Right renal pelvis (tissue), 4 donors: ENCODE measurements at places on chromosomes 16 and 17.
A peak's percentile ranks its signal among the peaks of the same experiment; 100 is the strongest.

DNA sequence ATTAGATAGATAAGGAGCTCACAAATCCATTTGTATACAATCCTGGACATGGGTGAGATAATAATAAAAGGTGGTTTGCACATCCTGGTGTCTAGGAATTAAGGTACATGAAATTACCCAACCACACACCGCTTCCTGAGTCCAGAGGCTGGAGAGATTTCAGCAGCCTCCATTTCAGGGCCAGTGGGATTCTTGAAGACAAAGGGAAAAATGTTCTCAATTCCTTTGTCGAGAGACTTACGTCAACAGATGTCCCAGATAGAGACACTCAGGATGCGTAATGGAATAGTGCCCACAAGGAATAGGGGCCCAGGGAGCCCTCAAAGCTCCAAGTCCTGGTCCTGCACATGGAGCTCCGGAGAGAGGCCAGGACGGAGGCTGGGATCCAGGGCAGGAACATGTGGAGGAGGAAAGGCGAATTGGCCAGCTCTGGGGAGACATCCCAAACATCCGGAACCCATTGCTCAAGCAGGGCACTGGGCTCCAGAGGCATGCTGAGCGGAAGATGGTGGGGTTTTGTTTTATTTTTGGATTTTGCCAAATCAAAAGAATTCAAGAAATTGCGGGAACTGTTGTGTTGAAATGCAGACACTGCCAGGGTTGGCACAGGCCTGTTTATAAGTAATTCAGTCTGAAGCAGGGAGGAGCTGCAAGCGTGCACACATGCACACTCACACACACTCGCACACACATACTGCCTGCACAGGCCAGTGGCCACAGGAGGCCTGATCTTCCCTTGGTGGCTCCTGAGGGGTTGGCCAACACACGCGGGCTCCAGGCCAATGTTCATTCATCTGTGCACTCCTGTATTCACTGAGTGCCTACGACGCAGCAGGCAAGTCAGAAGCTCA is 97.2 kb downstream of the NOG start:
- DNase-seq, result no peak

GRCh38 chr16:4328046-4328781 is 12.3 kb downstream of the GLIS2 start:
- DNase-seq, result no peak

GRCh38 chr17:75783069-75783783 is 1.4 kb upstream of the UNK start:
- no peak for DNase-seq

- DNase-seq, result no peak
Measured at GRCh38 chr16:73713251-73713650, 583.4 kb upstream of the PSMD7 start.

- no peak for DNase-seq
Measured at GRCh38 chr16:88448461-88449266, 4.4 kb upstream of the ZFPM1 start.

DNA sequence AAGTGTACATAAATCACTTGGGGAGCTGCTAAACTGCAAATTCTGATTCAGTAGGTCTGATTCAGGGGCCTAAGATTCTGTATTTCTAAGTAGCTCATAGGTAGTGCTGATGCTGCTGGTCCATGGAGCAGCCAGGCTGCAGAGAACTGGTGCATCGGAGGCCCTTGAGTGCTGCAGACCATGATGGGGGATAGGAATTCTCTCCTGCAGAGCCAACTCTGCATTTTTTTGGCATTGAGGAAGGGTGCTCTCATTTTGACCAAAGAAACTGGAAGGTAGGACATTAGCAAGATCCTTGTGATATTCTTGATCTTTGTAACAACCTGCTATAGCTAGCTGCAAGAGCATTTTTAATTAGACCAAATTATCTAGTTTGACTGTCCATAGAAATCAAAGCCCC is 4.7 kb downstream of the HOXB2 start:
- no peak for DNase-seq

DNA sequence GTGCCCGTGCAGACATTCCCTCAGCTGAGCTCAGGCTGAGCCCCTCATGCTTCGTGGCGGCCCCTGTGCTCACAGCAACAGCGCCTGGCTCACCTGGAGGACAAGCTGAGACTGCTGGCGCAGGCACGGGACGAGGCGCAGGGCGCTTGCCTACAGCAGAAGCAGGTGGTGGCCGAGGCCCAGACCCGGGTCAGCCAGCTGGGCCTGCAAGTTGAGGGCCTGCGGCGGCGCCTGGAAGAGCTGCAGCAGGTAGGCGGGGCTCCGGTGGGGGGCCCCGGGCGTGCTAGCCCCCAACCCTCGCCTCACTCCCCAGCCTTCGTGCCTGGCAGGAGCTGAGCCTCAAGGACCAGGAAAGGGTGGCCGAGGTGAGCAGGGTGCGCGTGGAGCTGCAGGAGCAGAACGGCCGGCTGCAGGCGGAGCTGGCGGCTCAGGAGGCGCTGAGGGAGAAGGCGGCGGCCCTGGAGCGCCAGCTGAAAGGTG is 1.4 kb upstream of the RAC3 start:
- no peak for DNase-seq

GRCh38 chr17:8007836-8008235 is 5.4 kb downstream of the GUCY2D start:
- no peak for DNase-seq

DNA sequence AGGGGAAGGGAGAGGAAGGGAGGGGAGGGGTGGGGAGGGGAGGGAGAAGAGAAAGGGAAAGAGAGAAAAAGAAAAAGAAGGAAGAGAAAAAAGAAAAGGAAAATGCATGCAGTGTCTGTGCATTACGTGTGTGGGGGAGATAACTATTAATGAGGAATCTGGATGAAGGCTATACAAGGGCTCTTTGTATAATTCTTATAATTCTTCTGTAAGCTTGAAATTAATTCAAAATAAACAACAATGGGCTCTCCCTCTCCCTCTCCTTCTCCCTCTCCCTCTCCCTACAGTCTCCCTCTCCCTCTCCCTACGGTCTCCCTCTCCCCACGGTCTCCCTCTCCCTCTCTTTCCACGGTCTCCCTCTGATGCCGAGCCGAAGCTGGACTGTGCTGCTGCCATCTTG is 143.4 kb downstream of the VPS53 start:
- DNase-seq, result no peak

GRCh38 chr16:53131363-53132071 is 76.7 kb downstream of the CHD9 start:
- DNase-seq, result peak; percentile 18

DNA sequence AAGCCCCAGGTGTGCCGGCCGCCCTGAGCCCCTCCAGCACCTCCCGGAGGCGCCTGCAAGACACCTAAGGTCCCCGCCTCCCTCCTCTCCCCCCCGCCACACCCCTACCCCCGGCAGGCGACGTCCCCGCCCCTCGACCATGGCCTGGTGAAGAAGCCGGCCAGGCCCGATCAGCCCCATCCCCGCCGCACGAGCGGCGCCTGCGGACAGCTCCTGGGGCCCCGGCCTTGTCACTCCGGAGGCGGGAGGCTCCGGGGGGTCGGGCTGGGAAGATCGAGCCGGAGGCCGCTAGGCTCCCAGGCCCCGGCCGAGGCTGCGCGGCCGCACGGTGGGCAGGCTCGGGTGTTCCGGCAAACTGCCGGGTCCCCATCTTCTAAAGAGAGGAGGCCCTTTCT is 405 bp upstream of the ACE start:
- DNase-seq, result no peak

GRCh38 chr17:42068979-42069378 is 18.6 kb upstream of the C17orf113 start:
- DNase-seq, result no peak

- DNase-seq, result no peak
Measured at GRCh38 chr16:87132361-87133014, 184.7 kb downstream of the C16orf95 start.

- DNase-seq, result no peak
Measured at GRCh38 chr17:71337938-71338337, 782.9 kb upstream of the SOX9 start.

GRCh38 chr17:7442142-7442541 is 2.7 kb upstream of the CHRNB1 start:
- DNase-seq, result no peak

DNA sequence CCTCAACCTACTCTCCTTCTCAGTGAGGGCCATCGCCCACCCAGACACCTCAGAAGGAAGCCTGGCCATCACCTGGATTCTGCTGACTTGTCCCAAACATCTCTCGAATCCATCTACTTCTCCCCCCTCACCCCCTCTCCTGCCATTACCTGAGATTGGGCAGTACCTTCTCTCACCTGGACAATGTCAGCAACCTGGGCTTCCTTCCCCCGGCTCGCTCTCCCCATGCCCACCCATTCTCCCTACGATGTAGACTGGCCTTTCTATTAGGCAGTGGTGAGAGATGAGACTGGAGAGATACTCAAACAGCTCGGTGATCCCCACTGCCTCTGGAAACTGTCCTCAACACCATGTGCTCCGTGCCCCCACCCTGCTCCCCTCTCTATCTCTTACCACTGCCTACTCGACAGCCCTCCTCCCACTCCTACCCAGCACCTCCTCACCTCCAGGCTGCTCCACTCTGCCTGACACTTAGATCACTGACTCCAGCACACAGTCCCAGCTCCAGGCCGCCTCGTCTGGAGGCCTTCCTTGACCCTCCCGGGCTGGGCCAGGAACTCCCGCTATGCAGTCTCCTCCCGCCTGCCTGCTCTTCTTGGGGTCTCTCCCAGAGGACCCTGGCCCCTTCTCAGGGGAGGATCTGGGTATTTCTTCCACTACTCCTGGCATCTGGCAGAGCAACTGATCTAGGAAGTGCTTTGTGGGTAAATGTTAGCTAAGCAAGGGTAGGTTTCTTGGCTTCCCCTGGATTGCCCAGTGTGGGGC is 235.8 kb upstream of the NLRP1 start:
- DNase-seq, result no peak

DNA sequence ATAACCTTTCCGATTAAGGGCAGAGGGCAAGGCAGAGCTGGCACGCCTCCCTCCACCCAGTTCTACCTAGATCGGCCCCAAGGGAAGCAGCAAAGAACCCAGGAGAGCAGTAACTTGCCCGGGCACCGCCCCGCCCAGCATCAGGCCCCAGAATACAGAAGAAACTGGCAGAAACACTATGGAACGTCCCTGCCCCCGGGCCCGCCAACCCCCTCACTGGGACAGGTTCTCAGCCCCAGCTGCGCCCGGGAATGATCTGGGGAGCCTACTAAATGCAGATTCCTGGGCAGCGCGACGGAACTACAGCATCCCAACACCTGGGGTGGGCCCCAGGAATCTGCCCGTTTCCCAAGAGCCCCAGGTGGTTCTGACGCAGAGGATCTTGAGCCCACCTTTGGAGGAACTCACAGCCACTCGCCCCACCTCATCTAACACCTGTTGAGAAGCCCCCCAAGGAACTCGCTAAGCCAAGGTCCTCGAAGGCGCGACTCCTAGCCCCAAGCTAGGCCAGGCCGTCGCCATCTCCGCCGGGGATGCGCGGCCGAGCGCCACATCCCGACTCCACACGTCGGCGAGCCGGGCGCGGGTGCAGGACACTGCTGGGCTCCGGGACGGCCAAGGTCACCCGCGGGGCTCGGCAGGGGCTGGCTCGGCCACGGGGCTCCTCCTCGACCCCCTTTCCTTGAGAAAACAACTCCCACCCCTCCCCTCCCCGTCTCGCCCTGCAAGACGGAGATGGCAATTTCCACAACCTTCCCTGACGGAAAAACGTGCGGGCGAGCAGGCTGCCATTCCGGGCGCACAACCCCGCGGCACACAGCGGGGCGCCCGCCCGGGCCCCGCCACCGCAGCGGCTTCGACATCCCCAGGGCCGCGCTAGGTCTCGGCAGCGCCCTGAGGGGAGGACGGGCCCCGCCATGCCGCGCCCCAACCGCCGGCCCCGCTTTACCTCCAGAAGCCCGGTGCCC is 913 bp downstream of the CDIP1 start:
- no peak for DNase-seq

DNA sequence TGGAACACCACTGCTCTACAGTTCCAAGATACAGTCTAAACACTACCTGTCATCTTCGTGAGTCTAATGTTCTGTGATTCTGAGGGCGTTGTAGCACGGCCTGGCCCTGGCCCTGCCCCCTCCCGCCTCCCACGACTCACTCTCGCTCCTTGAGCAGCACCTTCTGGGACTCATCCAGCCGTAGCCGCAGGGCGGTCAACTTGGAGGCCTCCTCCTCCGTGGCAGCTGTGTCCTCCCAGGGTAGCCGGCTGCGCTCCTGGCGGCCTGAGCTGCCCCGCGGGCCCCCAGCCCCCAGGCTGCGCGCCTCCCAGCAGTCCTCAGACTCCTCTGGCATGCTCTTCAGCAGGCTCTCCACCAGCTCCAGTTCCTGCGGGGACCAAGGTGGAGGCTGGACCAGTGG is 10.6 kb downstream of the CCDC102A start:
- no peak for DNase-seq

DNA sequence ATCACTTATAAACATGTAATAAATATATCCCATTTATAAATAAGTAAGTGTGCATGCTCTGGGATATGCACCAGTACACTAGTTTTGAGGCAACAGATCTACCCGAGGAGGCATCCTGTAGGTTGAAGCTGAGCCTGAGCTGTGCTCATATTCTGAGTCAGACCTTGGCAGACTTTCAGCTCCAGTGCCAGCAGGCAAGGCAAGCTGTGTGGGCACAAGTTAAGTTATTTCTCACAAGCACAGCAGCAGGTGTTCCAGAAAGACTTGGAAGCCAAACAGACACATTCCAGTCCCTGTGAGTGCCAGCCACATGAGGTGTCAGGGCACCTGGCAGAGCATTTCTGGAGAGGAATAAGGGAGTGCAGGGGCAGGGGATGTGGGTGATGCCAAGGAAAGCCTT is 1.3 kb upstream of the CLEC19A start:
- DNase-seq, result no peak

DNA sequence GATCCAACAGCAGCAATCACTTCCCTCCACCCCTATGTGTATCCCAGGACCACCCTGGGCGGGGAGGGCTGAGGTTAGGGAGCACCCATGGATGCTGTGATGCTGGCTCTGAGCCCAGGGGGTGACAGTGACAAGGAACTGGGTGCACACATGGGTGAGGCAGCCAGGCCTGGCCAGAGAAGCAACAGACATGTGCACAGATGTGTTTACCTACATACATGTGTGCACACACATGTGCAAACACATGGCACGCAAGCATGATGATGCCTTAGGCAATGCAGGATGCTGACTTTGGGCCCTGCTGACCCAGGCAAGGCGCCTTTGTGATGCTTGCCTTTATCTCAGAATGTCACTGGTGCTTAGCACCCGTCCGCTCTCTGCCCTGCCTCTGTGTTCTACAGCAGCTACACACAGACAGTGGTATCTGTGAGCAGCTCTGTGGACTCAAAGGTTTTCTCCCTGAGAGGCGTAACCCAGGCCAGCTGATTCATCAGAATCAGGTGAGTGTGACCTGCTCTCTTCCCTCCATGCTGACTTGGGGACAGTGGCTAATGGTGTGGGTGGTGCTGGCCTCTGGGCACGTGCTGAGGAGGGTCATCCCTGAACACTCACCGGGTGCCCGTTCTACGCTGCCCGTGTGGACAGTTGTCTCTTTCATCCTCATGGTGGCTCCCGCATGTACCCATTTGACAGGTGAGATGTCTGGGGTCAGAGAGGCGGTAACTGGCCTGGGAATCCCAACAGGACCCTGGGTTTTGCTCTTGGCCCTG is 38.5 kb upstream of the KSR1 start:
- DNase-seq, result no peak
